Mucosa of descending colon (tissue), 3 donors: ENCODE measurements at places on chromosomes 6 and 20. TPM values are rescaled to one million over a fixed set of nuclear protein-coding genes. Genes with fewer than 3 reads are reported as not detected.

GRCh38 chr20:19605786-19606485 is 152.1 kb upstream of the RIN2 start:
- DNase-seq, result no peak

- DNase-seq, result no peak
Measured at GRCh38 chr6:13400772-13401171, 72.4 kb upstream of the TBC1D7 start.

- DNase-seq, result no peak
Measured at GRCh38 chr6:125742464-125743120, 6.8 kb upstream of the HEY2 start.

DNA sequence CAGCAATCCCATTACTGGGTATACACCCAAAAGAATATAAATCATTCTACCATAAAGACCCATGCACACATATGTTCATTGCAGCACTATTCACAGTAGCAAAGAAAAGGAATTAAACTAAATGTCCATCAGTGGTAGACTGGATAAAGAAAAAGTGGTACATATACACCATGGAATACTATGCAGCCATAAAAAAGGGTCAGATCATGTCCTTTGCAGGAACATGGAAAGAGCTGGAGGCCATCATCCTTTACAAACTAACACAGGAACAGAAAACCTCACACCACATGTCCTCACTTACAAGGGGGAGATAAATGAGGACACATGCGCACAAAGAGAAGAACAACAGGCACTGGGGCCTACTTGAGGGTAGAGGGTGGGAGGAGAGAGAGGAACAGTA is 60.9 kb downstream of the DCDC2 start:
- no peak for DNase-seq

GRCh38 chr20:8837396-8837795 is 231.5 kb upstream of the PLCB4 start:
- DNase-seq, result no peak

DNA sequence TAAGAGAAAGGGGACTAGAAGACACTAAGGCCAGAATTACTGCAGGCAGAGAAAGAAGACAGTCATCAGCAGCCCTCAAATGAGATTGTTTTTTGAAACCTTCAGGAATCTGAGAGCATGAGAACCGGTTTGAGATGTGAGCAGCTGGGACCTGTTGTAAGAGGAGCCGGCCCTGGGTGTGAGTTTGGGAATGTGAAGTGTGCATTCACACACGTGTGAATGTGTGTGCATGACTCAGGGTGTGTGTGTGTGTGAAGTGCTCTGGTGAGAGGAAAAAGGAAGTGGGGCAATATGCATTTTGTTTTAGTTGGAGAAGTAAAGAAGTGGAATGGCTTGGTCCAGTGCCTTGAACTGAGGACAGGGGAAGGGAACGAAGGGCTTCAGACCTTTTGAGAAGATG is 4.3 kb downstream of the SCUBE3 start:
- DNase-seq, result no peak

DNA sequence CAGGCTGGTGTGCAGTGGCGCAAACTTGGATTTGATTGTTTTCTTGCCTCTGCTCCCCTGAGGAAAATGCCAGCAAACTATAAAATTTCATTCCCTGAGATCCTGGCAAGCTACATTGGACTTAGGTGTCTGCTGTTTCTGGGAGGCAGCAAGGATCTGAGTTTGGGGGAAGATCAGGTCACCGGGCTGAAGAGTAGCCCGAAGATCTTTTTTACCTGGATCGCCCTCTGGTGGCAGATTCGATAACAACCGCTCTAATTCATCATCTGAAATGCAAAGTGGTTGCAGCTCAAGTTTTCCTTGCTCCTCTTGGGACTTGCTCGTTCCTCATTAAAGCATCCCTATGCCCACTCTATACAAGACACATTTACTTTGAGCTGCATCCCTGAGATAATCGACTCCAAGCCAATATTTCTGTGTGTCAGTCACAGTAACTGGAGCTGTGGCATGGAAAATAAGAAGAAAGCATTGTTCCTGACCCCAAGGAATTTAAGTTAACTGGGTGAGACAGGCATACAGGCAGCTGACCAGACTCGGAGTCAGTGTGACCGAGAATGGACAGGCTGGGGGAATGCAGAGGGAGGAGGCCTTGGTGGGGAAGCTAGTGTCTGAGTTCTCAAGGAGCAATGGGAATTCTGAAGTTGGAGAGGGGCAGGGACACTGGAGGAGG is 131.8 kb upstream of the PROKR2 start:
- no peak for DNase-seq

GRCh38 chr6:37524970-37525318 is 25.3 kb upstream of the CCDC167 start:
- DNase-seq, result no peak

- DNase-seq, result no peak
Measured at GRCh38 chr20:46799781-46800408, 90.4 kb downstream of the SLC2A10 start.

GRCh38 chr6:155429321-155429893 is 26.2 kb downstream of the NOX3 start:
- no peak for DNase-seq

GRCh38 chr6:97293198-97293696 is 10.2 kb upstream of the MMS22L start:
- DNase-seq, result peak; percentile 5

DNA sequence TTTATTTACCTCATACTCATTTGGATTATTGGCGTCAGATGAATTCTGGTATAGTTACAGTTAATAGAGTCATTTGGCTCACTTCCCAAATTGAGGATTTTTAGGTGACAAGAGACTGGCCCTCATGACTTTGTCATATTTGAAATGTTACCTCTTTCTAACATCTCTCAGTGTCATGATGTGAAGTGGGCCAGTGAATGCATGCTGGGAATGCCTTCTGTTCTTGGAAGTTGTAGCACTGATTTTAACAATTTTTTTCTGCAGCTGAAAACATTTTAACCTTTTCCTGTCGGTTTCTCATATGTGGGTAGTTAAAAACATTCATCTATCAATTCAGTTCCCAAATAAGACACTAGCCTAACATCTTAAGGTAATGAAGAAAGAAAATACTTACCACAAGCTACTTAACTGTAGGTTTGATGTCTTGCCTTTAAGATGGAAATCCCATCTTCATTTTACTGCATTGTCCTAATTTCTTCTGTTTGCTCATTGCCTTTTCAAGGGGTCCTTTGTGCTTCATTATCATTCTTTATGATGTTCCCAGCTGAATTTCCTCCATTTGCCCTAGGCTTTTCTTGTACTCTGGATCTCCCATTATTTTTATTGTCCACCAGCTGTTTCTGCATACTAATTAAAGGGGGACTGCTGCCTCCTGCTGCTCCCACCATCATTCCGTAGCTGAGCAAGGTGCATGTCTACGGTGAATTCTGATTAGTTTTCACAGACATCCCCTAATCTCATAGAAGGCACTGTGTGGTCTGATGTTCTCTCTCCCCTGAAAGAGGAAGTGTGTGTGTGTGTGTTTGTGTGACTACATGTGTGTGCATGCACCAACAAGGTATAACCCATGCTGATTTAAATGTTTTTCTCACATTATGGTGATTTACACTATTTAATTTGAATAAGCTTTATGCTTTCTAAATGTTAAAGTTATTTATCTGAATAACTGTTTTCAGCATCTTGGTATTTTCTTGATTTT is 109.5 kb downstream of the B3GAT2 start:
- no peak for DNase-seq

DNA sequence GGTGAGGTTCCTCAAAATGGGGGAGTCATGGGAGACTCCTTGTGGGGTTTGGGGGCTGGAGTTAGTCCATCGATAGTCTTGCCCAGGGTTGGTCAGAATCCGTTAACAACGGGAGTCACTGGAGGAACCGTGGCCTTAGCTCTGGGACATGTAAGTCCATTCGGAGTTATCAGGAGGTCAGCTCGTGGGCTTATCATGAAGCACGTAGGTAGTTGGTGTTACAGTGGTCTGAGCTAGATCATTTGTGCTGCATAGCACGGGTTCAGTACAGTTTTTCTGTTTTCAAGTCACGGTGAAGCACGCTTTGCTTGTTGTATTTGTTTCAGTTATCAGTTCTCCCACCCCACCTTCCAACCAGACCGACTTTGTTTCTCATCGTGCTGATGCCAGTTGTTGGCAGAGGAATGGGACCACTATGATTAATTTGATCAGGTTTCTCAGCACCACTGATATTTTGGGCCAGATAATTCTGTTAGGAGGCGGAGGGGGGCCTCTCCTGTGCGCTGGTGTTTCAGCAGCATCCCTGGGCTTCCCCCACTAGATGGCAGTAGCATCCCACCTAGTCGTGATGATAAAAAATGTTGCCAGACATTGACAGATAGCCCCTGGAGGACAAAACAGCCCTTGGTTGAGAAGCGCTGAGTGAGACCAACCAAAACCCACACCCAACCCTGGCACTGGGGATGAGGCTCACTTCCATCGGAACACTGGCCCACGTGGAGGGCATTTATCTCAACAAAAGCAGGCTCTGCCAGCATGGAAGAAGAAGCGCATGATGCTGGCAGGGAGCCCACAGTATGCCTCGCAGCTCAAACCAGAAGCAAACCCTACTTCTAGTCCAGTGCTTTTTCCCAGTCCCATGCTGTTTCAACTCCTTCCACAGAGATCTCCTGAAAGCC is 2.2 kb upstream of the APMAP start:
- DNase-seq, result peak; percentile 91

- no peak for DNase-seq
Measured at GRCh38 chr6:160367798-160368547, 19.8 kb downstream of the SLC22A3 start.

- DNase-seq, result no peak
Measured at GRCh38 chr20:54472607-54473006, 2.8 kb upstream of the DOK5 start.

DNA sequence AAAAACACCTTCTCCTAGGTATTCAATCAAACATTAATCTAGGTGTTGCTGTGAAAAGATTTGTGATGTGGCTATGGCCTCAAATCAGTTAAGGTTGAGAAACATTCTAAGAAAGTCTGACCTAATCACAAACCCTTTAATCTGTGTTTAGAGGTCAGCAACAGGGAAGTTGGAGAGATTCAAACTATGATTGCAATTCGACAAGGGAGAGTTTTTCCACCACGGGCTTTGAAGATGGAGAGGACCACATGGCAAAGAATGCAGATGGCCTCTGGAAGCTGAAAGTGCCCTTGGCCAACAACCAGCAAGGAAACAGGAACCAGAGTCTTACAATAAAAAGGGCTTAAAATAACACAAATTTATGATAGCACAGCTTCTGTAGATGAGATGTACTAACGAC is 29.6 kb upstream of the LGSN start:
- DNase-seq, result no peak

DNA sequence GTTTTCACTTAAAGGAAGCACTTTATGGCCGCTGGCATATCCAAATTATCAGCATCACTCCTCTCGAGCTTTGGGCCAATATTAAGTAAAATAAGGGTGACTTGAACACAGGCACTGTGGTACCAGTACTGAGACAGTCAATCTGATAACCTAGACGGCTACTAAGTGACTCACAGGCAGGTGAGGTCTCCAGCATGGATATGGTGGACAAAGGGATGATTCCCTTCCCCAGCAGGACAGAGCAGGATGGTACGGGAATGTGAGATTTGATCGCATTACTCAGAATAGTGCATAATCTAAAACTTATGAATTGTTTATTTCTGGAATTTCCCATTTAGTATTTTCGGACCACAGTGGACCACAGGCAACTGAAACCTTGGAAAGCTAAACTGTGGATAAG is 55.7 kb downstream of the TNFRSF21 start:
- no peak for DNase-seq

- DNase-seq, result no peak
Measured at GRCh38 chr6:29656157-29656556, 735 bp upstream of the MOG start.

DNA sequence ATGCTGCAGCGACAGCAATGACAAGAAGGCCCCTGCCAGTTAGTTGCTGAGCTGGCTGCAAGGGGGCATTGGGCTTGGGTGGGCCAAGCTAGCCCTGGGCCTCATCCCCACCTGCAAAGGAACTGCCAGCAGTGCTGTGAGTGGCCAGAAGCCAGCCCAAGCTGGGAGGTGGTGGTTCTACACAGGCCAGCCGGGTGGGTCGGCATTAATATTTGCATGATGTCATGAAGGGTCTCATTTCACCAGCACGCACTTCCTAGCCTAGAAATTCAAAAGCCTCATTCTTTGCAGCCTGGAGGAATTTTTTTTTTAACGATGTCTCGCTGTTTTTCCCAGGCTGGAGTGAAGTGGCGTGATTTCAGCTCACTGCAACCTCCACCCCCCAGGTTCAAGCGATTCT is 62.0 kb downstream of the IYD start:
- DNase-seq, result no peak

DNA sequence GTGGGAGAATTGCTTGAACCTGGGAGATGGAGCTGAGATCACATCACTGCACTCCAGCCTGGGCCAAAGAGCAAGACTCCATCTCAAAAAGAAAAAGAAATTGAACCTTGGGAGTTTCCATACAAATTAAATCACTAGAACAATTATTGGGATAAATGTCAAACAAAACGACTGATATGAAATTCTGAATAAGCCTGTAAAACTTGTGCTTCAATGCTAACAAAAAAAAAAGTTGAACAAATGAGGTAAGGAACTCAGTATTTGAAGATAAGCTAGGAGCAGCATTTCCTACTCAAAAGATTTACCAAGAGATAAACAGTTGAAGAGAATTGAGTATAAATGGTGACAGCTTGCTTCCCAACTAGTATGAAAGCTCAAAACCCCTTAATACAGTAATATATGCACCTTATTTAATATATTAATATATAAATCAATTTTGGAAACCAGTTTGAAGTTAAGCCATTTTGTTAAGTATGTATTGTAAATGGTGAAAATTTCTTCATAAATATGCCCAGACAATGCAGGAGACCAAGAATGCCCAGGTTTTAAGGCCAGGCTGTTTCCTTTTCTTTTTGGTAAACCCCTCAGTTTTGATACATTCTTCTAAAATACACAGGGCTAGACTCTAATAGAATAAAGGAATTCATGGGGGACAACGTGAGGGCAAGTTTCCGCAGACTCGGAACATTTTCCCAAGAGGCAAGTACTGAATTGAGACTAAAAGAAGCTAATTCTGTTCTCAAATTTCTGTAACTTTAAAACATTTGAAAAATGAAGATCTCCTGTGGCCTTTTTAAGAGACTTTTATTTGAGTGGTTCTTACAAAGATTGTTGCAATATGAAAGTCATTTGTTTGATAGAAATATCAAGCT is 3.9 kb downstream of the ROMO1 start:
- no peak for DNase-seq

GRCh38 chr20:50870561-50871161 is 60.6 kb downstream of the ADNP start:
- no peak for DNase-seq

GNMT gene
- 0.76 TPM for total RNA-seq

MYB gene
- total RNA-seq, result 56.3 TPM

RNF217 gene
- total RNA-seq, result 15.0 TPM

FBXO5 gene
- total RNA-seq, result 7.6 TPM

TOX2 gene
- 6.1 TPM for total RNA-seq

ADGRF1 gene
- total RNA-seq, result 3.3 TPM

BCAS1 gene
- 39.4 TPM for total RNA-seq

KCNQ2 gene
- 1.4 TPM for total RNA-seq

RGS17 gene
- 0.28 TPM for total RNA-seq

HCRTR2 gene
- total RNA-seq, result not detected

DEFB114 gene
- total RNA-seq, result not detected

CLVS2 gene
- total RNA-seq, result 0.19 TPM

TFAP2A gene
- 0.53 TPM for total RNA-seq

SLX4IP gene
- 9.7 TPM for total RNA-seq

CENPW gene
- total RNA-seq, result 4.1 TPM

PROKR2 gene
- not detected for total RNA-seq

IL20RA gene
- 11.6 TPM for total RNA-seq

PREX1 gene
- total RNA-seq, result 14.1 TPM
